Glomerular endothelial cell (primary cell): ENCODE measurements at places on chromosomes 1 and 21.

DNA sequence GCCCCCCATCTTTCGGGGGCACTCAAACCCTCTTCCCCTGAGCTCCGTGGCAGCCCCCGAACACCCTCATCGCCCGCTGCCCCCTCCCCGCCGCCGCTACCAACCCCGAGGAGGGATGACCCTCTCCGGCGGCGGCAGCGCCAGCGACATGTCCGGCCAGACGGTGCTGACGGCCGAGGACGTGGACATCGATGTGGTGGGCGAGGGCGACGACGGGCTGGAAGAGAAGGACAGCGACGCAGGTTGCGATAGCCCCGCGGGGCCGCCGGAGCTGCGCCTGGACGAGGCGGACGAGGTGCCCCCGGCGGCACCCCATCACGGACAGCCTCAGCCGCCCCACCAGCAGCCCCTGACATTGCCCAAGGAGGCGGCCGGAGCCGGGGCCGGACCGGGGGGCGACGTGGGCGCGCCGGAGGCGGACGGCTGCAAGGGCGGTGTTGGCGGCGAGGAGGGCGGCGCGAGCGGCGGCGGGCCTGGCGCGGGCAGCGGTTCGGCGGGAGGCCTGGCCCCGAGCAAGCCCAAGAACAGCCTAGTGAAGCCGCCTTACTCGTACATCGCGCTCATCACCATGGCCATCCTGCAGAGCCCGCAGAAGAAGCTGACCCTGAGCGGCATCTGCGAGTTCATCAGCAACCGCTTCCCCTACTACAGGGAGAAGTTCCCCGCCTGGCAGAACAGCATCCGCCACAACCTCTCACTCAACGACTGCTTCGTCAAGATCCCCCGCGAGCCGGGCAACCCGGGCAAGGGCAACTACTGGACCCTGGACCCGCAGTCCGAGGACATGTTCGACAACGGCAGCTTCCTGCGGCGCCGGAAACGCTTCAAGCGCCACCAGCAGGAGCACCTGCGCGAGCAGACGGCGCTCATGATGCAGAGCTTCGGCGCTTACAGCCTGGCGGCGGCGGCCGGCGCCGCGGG lies 837 bp downstream of the FOXD3 start:
- no peak for DNase-seq

DNA sequence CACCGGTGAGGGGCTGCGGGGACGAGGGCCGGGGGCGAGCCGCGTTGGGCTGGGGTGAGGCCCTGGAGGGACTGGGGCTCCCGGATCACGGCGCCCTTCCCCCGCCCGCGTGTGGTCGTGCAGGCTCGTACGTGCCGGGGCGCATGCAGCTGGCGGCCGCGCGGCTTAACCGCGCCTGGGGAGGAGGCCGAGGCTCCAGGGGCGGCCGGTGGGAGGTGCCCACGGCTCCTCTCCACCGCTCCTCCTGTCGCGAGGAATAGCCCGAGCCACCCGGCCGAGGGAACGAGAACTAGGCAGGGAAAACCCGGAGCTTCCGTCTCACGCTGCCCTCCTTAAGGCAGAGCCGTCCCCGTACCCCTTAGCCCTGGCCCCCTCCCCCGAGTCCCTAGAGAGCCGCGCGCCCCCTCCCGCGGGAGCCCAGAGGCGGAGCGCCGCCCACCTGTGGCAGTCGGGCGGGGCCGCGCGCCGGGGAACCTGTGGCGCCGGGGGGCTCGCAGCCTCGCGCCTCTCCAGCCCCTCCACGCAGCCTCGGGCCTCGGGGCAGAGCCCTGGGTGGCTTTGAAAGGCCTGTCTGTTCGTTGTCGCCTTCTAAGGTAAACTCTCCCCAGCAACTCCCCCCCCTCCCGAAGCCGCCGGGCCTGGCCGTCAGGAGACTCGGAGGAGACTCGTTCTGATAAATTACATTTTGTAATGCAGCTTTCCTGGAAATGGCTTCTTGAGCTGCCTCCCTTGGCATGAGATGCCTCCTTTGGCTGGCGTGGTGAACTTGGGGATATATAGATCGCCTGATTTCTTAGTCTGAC lies 746 bp downstream of the AK4 start:
- DNase-seq: no peak

- no peak for DNase-seq
These were observed 3.9 kb downstream of the MTR start for GRCh38 chr1:236799001-236799400.

DNA sequence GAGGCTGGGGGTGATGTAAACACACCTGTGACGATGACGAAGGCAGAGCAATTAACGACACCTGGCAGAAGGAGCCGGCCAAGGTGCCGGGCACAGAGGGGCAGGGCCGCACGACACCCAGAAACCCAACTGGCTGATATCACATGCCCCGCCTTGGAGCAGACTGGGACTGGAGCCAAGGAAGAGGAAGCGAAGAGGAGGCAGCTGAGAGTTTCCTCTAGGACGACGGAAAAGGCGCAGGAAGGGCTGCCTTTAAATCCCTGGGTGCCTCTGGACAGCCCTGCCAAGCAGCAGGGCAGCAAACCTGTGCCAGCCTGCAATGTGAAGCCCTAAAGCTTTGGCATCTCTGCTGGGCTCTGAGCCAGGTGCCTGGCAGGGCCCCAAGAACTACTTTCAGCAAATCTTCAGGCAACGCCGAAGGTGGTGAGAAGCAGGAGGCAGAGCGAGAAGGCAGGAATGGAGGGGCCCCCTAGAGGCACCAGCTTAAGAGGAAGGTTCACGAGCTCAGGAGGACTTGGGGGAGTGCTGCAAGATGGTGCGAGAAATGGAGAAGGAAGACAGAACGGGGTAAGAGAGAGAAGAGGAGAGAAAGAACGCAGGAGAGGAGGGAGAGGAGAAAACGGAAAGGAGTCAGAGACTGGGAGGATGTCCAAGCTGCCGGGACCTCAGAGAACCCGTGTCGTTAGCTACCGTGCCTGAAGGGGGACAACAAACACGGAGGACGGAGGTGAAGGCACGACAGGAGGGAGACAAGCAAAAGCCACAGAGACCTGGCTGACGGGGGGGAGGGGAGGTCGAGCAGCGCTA lies 25.3 kb upstream of the PEF1 start:
- DNase-seq: no peak

GRCh38 chr1:220843481-220844011 lies 35.7 kb upstream of the HLX start:
- DNase-seq: peak; percentile 97

DNA sequence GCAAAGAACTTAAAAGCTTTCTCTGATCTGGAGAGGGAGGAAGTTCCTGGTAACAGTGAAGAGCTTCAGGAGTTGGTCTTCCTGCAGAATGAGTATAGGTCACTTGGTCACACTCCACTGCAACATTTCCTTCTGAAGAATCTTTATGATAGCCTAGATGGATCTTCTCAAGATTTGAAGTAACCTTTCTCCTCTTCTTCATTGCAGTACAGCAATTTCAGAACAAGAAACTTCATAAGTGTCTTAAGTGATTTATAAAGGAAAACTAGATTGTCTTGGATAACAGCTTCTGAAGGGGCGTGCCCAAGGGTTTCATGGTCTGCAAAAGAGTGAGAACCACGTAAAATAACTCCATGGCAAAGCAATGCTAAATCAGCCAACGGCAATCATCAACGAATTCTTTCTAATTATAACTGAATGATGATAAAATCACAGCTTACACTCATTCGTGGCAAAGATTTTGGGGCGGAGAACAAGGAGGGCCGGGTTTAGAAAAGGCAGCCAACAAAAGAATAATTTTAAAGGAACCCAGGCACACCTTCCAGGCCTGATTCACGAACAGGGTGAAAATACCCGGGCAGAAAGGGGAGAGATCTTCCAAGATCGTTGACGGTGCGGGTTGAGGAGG lies 53.9 kb upstream of the ASPM start:
- peak; percentile 7 for DNase-seq

- DNase-seq: no peak
These were observed 27.0 kb upstream of the SMYD3 start for GRCh38 chr1:246534114-246534513.

DNA sequence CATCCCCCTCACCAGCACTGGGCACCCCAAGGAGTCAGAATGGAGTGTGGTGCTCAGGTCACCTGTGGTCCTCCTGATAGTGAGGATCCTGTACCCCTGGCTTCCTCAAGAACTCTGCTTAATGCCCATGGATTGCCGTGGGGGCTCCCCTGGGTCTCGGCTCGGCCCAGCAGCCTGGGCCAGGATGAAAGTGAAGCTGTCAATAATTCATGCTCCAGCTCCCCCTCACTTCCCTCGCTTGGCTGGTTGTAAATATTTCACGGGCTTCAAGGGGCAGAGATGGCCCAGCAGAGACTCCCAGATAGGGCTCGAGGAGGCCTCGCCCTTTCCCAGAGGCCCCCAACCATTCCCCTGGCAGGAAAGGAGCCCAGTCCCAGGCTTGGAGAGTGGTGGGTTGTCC lies 42.6 kb upstream of the KCNA10 start:
- DNase-seq: no peak

DNA sequence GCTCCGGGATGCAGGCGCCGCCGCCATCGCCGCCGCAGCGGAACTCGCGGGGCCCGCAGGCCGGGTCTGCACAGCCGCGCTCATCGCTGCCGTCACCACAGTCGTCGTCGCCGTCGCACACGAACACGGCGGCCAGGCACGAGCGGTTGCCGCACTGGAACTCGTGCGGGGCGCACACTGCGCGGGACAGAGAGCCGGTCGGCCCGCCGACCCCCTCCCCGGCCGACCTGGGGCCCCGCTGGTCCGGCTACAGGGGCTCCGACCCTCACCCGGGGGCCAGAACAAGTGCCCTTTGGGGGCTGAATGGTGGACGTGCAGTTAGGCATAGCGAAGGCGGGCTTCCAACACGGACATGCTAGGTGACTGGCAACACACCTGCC lies 38.6 kb upstream of the MAGOH start:
- no peak for DNase-seq

- DNase-seq: no peak
These were observed 44.7 kb downstream of the SLC44A3 start for GRCh38 chr1:94864821-94865220.

GRCh38 chr21:14557413-14557812 lies 11.3 kb upstream of the SAMSN1 start:
- DNase-seq: no peak
